Suppressor macrophage (primary cell): ENCODE measurements at places on chromosomes 11 and 22.

- no peak for DNase-seq
Measured at GRCh38 chr22:36745301-36745995, 30.5 kb downstream of the IFT27 start.

GRCh38 chr11:118696673-118697226 lies 17.3 kb upstream of the TREH start:
- no peak for DNase-seq

DNA sequence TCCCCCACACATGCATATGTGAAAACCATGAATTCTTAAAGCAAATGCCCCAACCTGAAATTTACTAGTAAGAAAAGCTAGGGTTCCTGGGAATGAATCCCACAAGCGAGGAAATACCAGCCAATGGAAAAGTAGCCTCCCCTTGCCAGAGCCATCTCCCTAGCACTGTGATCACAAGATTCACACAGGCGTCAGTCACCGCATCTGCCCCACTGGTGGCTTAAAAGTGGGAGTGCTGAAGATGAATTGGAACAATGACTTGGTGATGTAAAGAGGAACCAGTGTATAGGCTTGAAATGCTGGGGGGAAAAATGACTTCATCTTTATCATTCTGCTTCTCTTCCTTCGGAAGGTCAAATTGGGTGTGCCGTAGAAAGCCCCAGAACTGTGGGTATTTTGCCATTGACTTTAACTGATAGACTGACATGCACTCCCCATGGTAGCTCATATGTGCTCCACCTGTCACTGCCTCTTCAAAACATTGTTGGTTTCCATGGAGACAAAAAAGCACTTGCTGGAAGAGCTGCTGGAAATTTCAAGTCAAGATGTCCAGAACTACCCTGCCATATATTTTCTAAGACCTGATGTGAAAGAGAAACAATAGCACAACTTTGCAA lies 19.2 kb upstream of the ASPHD2 start:
- peak; percentile 31 for DNase-seq

DNA sequence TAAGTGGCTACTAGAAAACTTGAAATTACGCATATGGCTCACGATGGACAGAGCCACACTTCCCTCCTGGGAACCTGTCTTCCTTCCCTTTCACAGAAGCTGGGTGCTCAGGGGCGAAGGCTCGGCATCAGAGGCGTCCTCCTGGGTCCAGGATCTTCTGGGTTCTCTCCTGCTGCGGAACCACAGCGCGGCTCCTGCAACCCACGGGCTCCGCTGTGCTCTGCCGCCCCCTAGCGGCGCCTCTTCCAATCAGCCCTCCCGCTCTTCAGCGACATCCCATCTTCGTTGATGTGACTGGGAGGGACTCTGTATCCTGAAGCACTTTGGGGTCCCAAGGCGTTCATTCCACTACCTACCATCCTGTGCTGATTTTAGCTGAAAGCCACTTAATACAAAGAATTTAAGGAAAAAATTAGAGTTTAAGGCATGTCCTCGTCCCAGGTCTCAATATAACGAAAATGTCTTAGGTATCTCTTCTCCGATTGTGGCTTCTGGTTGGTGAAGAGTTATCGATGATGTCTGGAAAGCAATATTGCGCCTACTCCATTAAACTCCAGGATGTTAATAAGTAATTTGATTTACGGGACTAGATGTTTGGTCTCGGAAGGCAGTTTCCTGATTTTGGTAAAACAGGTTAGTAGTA lies 14.8 kb upstream of the RPS3 start:
- peak; percentile 91 for DNase-seq

DNA sequence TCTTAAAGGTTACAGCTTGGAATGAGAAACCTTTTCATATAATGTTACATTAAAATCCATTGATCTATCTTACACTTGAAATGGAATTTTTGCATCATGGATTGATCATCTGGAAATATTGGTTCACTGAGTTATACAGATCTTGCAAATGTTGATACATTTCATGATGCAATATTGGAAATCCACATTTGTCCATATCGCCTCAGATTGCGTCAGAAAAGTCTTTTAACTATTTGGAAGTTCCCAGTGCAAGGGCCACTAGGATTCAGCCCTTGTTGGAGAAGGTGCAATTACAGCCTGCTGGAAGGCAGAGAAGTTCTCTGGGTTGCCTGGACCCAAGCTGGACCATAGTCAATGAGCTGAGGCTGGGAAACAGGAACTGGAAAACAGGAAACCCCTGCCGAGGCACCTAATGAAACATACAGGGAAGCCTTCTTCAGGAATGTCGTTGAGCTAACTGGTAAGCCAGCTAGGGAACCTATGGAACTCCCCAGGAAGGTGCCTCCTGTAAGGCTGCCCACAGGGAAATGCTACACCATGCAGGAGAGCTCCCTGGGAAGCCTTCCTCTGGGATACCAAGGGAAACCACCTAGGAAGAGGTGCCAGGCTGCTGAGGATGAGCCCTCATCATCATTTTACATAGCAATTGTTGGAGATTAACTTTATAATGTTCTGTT lies 600.4 kb upstream of the CADM1 start:
- DNase-seq = no peak

GRCh38 chr11:86814775-86815174 lies 14.4 kb downstream of the PRSS23 start:
- DNase-seq = no peak

DNA sequence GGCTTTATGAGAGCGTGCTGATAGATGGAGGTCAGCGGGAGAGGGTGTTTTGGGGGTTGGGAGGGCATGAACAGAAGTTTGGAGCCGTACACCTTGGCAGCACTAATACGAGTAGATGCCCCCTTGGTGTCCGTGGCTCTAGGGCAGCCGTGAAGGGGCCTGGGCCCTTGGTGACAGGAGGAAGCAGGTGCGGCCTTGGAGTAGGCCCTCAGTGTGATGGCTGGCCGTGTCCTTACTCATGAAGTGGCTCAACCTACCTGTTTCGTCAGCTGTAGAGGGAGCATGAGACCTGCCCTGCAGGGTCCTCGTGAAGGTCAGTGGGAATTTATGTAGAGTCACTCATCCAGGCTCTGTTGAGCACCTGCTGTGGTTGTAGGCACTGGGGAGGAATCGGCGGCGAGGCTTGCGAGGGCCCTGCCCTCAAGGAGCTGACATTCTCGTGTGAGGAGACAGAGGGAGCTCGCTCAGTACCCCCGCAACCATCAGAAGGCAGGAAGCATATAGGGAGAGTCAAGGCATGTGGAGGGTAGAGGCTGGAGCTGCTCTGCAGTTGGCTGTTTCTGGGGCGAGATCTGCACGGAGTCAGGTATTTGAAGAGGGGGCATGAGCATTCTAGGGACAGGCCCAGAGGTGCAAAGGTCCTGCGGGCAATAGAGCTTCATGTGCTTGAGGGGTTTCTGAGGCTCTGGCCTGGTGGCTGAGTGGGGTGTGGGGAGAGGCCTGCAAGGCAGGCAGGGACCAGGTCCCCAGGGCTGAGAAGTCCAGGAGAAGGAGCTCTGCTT lies 39.6 kb downstream of the TBC1D22A start:
- DNase-seq = no peak

DNA sequence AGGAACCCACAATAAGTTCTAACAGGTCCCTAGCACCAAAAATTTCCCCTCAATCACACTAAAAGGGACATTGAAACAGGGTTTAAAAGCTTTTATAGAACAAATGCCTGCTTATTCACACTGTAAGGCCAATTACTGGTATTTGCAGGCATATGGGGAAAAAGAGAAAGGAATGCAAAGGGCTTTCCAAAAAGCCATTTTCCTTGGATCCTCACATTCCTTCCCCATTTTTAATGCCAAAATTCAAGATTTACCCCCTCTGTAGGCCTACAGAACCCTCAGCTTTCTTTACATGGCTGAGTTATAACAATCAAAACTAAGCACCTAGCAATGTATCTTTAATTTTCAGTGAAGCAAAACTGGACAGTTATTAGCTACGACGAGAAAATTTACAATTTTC lies 102.0 kb downstream of the SBF2 start:
- DNase-seq = no peak

- no peak for DNase-seq
Measured at GRCh38 chr11:2175659-2176058, 4.0 kb upstream of the TH start.

DNA sequence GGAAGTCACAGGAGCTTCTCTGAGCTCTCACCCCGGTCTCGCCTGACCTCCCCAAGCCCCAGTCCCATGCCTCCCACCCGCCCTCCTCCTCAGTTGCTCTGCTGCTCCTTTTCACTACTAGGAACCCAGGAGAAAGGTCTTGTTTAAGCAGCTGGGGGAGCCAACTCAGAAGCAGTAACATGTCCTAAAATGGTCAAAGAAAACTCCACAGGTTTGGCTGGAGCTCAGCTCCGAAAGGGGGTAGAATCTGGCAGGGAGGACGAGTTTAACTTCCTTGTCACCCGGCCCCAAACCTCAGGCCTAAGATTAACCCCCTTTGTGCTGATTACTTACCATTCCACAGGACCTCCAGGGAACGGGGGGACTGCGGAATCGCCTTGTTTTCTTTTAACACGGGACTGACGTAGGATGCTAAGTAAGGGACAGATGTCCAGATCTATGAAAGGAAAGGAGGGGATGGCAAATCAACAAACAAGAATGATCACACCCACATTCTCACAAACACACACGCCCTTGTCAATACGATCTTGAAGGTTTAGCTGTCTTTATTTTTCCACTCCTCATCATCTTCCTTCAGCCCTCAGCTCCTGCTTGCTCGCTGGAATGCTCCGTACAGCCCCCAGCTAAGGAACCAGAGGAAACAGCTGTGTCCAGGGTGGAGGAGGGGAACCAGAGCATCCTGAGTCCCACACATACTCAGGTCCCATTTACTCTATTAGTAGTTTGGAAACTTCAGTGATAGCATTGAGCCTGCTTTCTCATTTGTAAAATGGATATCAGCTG lies 13.5 kb downstream of the PCSK7 start:
- DNase-seq = no peak

DNA sequence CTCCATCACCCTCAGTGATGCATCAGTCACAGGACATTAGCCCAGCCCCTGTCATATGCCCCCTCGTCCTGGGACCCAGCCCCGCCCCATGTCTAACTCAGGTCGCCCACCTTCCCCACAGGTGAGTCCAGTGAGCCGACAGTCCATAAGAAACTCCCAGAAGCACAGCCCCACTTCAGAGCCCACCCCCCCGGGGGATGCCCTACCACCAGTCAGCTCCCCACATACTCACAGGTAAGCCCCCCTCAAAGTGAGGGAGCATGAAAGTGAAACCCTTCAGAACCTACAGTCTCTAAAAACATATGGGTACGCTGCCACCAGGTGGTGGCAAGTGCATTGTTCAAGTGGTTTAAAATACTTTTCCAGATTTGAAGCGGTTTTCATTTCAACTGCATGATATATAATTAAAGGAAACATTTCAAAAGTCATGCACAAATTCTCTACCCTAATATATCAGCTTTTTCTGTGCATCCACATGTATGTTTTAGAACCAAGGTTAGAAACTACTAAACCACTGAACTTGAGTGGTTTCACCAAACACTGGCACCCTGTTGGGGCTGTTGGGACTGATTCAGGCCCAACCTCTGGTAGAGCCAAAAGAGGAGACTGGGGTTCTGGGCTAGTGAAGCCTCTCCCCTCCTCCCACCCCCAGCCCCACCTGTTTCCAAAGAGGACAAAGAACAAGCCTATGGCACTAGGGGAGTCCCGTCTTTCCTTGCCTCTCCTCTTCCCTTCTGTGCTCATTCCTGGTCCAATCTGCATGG lies 17.3 kb downstream of the EPS8L2 start:
- DNase-seq = peak; percentile 65

DNA sequence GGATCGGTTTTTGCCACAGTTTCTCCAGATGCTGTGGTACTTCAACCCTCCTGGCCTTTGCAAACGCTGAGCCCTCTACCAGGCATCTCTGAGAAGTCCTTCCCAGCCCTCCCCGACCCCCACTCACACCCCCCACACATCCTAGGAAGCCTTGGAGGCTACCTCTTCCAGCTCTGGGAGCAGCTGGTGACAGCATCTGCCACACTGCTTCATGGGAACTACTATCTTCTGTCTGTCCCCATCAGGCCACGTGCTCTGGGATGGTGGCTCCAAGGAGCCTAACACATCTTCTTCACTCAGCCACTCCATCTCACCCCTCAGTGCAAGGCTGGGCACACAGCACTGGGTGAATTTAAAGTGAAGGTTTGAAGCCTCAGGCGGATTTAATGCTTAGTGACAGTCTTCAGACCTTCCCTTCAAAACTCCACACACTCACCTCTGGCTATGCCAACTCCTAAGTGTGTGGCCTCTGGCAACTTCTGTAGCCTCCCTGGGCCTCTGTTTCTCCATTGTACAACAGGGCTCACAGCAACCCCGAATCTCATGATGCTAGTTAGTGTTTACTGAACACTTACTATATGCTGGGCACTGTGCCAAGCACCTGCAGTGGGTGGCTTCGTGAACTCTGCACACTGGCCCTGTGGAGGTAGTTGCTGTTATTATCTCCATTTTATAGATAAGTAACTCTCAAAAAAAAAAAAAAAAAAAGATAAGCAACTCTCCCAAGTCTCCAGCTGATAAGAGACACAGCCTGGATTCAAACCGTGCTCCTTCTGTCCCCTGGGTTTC lies 7.3 kb upstream of the TP53I11 start:
- DNase-seq = no peak

DNA sequence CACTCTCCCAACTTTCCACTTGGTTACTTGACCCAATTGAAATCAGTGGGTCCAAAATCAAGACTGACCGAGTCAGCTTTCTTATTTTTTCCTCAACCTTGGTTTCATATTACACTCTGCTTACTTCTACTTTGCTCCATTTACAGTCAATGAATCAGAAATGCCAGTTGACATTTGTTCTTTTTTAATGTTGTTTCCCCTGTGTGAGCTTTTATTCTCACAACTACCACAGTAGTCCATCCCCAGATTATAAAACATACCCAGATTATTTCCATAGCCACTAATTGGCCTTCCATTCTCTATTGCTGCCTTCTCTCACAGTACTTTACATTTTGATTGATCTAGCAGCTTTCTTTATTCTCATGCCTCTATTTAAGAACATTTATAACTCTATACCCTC lies 50.0 kb downstream of the DNAJC24 start:
- DNase-seq = no peak

DNA sequence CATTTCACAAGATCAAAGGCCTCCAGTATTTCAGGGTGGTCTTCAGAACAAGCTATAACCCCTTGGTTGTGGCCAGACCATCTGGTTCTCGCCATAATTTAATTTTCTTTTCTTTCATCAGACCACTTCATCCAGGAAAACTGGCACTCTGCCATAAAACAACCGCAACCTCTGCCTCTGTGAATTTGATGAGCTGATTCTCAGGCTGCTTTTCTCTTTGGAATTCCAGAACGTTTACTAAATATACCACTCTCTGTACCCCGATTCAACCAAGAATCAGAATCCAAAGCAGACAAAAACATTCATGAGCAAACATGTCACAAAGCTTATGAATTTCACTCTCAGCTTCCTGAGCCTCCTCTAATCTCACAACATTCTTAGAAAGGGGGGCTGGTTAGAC lies 331.8 kb upstream of the SYN3 start:
- no peak for DNase-seq

GRCh38 chr22:23395530-23396361 lies 184.3 kb downstream of the IGLL1 start:
- DNase-seq = no peak
